ENCODE measurements at places on chromosomes 1 and 21. TPM values are rescaled to one million over a fixed set of nuclear protein-coding genes. Genes with fewer than 3 reads are reported as not detected.

DNA sequence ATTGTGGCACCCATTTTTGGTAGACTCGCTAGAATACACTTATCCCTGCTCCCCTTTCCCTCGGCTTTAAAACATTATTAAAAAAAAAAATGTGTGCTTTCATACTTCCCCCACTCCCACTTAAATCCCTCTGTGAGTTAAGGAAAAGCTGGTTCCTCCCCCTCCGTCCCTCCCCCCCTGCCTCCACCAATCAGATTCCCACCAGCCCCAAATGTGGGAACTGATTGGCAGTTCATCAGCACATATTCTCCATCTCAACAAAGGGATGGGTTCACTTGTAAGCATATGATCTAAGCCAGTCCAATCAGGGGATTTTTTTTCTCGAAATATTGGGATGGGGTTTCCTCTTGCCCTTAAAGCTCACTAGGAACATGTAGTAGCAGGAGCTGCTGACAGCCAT, 10.8 kb upstream of the FYB2 start:
- H3K27me3 ChIP-seq: peaks cover 12% of the 10 kb centered on the region
- no peak for DNase-seq
- no peaks in the 10 kb centered on the region for H3K36me3 ChIP-seq

DNA sequence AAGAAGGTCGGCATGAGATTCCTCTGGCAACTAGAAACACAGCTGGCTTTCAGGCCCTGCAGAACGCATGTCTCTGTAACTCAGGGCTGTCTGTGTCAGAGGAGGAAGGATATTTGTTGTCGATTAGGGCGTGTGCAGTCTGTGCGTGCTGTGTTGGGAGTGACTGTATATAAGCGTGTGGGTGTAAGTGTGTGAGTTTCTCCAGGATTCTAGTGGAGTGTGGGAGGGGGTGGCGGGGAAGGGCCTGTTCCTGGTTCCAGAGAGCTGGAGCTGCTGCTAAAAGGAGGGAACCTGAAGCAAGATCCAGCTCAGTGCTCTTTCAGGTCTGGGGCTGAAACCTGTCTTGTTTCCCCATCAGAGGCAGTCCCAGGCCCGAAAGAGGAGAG, 74.3 kb downstream of the SLC16A1 start:
- H3K36me3 ChIP-seq: no peaks in the 10 kb centered on the region
- H3K27me3 ChIP-seq: no peaks in the 10 kb centered on the region
- DNase-seq: no peak
- no peaks in the 10 kb centered on the region for H3K4me1 ChIP-seq

GRCh38 chr1:26942656-26943055, 17.6 kb downstream of the KDF1 start:
- no peak for DNase-seq
- no peak overlapping the region for H3K4me3 ChIP-seq
- H3K36me3 ChIP-seq: no peaks in the 10 kb centered on the region
- H3K4me1 ChIP-seq: peaks cover 32% of the 10 kb centered on the region

DNA sequence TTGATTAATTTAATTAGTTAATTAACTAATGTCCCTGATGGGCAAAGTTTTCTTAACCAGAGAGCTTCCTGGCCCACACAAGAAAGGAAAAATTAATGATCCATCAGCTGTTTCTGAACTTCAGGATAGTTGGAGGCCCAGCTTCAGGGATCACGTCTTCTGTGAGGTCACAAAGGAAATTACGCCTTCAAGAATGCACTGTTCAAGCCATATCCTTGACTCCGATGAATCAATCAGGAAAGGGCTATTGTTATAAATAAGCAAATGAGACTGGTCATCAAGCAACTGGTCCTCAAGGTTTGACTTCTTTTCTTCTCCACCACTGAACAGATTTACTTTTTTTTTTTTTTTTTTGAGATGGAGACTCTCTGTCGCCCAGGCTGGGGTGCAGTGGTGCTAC, 40.6 kb downstream of the TCP10L start:
- no peaks in the 10 kb centered on the region for H3K27me3 ChIP-seq
- H3K4me1 ChIP-seq: no peaks in the 10 kb centered on the region
- no peaks in the 10 kb centered on the region for H3K36me3 ChIP-seq
- H3K4me3 ChIP-seq: no peak overlapping the region

- no peak overlapping the region for H3K27ac ChIP-seq
- no peaks in the 10 kb centered on the region for H3K4me1 ChIP-seq
- H3K27me3 ChIP-seq: no peaks in the 10 kb centered on the region
- H3K4me3 ChIP-seq: no peak overlapping the region
- H3K36me3 ChIP-seq: no peaks in the 10 kb centered on the region
- no peak for DNase-seq
Observed at GRCh38 chr1:106952776-106953175, 103.7 kb upstream of the PRMT6 start.

GRCh38 chr21:37208741-37209225, 58.4 kb downstream of the VPS26C start:
- no peak overlapping the region for H3K4me3 ChIP-seq
- no peaks in the 10 kb centered on the region for H3K36me3 ChIP-seq
- DNase-seq: no peak
- peaks cover 12% of the 10 kb centered on the region for H3K4me1 ChIP-seq
- no peak overlapping the region for H3K27ac ChIP-seq
- H3K27me3 ChIP-seq: no peaks in the 10 kb centered on the region

DENND2C gene
- polyA plus RNA-seq: 1.4 TPM

DNA sequence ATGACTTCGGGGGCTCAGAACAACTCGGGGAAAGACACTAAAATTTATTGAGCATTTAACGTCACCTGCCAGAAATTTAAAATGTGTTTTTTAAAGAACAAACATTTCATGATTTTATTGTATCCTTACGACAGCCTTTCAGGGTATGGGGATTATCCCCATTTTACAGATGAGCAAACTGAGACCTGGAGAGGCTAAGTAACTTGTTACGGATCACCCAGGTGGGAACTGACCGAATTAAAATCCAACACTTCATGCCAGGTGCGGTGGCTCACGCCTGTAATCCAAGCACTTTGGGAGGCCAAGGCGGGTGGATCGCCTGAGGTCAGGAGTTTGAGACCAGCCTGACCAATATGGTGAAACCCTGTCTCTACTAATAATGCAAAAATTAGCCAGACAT, 50.9 kb downstream of the DISC1 start:
- no peaks in the 10 kb centered on the region for H3K4me1 ChIP-seq
- DNase-seq: no peak
- H3K27ac ChIP-seq: no peak overlapping the region
- H3K36me3 ChIP-seq: no peaks in the 10 kb centered on the region
- H3K27me3 ChIP-seq: no peaks in the 10 kb centered on the region

- H3K36me3 ChIP-seq: no peaks in the 10 kb centered on the region
- H3K4me1 ChIP-seq: no peaks in the 10 kb centered on the region
- no peak overlapping the region for H3K4me3 ChIP-seq
Observed at GRCh38 chr1:162035241-162035640, 11.6 kb upstream of the OLFML2B start.

DNA sequence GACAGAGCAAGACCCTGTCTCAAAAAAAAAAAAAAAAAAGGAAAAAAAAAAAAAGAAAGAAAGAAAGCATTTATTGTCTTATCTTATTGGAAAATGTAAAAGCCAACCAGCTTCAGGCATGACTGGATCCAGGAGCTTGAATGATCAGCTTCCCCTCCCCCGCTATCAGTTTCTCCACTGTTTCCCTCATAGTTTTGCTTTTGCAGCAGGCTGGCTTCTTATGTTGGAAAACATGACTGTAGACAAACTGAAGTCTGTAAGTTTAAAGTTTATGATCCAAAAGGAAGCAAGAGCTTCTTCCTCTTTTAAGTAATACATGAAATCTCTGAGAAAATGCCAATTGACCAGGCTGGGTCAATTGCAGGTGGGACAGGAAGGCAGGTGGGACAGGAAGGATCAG, 52.2 kb downstream of the FHAD1 start:
- no peak overlapping the region for H3K4me3 ChIP-seq
- H3K4me1 ChIP-seq: no peaks in the 10 kb centered on the region
- no peaks in the 10 kb centered on the region for H3K27me3 ChIP-seq

CRYAA gene
- not detected for polyA plus RNA-seq

DNA sequence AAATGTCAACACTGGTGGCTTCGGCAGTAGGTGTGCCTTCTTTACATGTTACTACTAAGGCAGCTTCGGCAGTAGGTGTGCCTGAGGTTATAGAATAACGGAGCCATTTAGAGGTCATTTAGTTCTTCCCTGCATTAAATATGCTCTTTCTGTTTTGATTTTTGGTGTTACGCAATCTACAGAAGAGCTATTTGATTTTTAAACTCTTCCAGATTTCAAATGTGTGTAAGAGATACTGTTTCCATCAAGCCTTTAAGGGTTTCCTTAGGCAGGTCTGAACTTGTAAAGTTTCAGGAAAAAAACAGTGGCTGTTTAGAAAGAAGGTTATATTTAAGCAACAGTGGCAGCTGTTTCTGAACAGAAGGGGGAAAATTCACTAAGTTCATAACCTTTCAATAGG, 54.8 kb downstream of the PIK3R3 start:
- H3K27ac ChIP-seq: no peak overlapping the region
- H3K27me3 ChIP-seq: no peaks in the 10 kb centered on the region
- no peak for DNase-seq
- no peaks in the 10 kb centered on the region for H3K4me1 ChIP-seq
- no peaks in the 10 kb centered on the region for H3K36me3 ChIP-seq

GRCh38 chr21:35578831-35579471, 481.4 kb downstream of the SETD4 start:
- H3K36me3 ChIP-seq: no peaks in the 10 kb centered on the region
- DNase-seq: no peak
- no peaks in the 10 kb centered on the region for H3K27me3 ChIP-seq
- H3K4me1 ChIP-seq: no peaks in the 10 kb centered on the region
- H3K27ac ChIP-seq: no peak overlapping the region
- H3K4me3 ChIP-seq: no peak overlapping the region

- H3K27me3 ChIP-seq: no peaks in the 10 kb centered on the region
- no peak overlapping the region for H3K27ac ChIP-seq
- no peak overlapping the region for H3K4me3 ChIP-seq
- DNase-seq: no peak
Observed at GRCh38 chr1:221760911-221761310, 19.0 kb upstream of the DUSP10 start.

FMO2 gene
- 14.0 TPM for polyA plus RNA-seq

FAM72C gene
- 0.44 TPM for polyA plus RNA-seq

CTTNBP2NL gene
- polyA plus RNA-seq: 6.3 TPM

DNA sequence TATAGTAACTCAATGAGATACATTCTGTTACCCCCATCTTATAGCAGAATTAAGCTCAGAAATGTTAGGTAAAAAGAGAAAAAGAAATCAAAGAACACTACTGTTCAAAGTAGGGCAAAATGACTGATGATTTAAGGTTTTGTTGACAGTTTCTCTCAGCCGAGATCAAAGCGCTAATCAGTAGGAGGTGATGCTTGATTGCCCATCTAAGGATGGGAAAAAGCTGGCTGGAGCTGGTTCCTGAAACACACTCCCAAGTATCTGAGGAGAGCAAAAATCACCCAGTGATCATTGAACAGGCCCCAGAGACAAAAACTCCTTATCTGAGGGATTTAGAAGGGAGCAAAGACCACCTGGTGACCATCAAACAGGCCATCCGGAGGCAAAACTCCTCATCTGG, 64.5 kb upstream of the CSF1 start:
- no peaks in the 10 kb centered on the region for H3K36me3 ChIP-seq
- no peaks in the 10 kb centered on the region for H3K27me3 ChIP-seq
- no peak for DNase-seq
- no peak overlapping the region for H3K4me3 ChIP-seq
- H3K4me1 ChIP-seq: peaks cover 6% of the 10 kb centered on the region

DNA sequence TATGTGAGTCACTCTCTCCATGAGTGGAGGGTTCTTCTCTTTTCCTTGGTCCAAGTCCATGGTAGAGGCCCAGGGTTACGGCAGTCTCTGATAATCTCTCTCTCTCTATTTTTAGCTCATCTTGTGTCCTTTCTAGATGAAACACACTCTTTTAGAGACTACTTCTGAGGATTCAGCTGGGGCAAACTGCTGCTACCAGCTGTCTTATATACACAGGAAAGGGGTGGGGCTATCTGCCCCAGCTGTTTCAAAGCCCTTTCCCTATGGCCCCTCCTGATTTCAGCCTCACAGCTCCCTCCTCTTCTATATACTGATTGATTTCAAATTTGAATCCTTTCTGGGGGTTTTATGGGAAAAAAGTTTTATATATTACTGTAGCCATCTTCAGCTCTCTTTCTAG, 324.8 kb downstream of the RWDD3 start:
- H3K27me3 ChIP-seq: no peaks in the 10 kb centered on the region
- no peaks in the 10 kb centered on the region for H3K36me3 ChIP-seq
- H3K4me1 ChIP-seq: no peaks in the 10 kb centered on the region
- DNase-seq: no peak
- no peak overlapping the region for H3K4me3 ChIP-seq
- no peak overlapping the region for H3K27ac ChIP-seq

DNA sequence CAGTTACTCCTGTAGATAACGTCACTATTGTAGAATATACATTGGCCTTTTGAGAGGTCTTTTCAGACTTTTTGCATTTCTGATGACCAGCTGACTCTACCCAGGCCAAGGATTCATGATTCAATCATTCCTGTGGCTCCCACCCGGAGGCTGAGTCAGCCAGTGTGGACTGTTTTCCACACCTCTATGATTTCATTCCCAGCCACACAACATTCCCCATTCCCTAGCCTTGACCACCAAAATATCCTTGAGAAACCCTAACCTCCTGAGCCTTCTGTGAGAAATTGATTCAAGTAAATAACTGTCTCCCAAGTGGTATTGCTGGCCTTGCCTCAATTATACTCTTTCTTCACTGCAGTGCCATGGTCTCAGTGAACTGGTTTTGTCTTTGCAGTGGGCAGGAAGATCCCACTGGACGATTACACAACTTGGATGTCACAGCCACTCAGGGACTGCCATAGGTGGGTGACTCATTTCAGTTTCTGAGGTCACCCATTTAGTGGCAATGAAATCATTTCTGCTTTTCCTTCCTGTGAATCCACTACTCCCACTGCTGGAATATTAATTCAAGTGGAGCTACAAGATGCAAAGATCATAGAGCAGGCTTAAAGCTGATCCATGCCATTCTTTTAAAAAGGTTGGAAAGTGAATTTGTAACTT, 518.6 kb upstream of the ZP4 start:
- no peak for DNase-seq
- no peaks in the 10 kb centered on the region for H3K27me3 ChIP-seq
- no peak overlapping the region for H3K27ac ChIP-seq
- no peaks in the 10 kb centered on the region for H3K36me3 ChIP-seq
- no peak overlapping the region for H3K4me3 ChIP-seq
- no peaks in the 10 kb centered on the region for H3K4me1 ChIP-seq

DNA sequence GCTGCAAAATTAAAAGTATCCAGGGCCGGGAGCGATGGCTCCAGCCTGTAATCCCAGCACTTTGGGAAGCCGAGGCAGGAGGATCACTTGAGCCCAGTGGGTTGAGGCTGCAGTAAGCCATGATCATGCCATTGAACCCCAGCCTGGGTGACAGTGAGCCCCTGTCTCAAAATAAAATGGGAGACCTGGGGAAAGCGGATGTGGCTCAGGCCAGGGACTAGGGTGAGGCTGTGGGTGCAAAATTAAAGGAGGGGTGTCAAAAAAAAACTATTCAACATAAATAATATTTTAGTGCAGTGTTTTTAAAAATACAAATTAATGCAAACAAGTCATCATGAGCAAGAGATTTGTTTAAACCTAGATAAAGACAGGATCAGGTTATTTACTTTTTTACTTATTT, 100.1 kb upstream of the SLC45A1 start:
- H3K36me3 ChIP-seq: no peaks in the 10 kb centered on the region
- H3K27ac ChIP-seq: no peak overlapping the region
- H3K4me1 ChIP-seq: peaks cover 21% of the 10 kb centered on the region
- no peaks in the 10 kb centered on the region for H3K27me3 ChIP-seq

All from adrenal gland (tissue), 19 donors.